ENCODE measurements at places on chromosomes 5 and 9.
A peak's percentile ranks its signal among the peaks of the same experiment; 100 is the strongest.

DNA sequence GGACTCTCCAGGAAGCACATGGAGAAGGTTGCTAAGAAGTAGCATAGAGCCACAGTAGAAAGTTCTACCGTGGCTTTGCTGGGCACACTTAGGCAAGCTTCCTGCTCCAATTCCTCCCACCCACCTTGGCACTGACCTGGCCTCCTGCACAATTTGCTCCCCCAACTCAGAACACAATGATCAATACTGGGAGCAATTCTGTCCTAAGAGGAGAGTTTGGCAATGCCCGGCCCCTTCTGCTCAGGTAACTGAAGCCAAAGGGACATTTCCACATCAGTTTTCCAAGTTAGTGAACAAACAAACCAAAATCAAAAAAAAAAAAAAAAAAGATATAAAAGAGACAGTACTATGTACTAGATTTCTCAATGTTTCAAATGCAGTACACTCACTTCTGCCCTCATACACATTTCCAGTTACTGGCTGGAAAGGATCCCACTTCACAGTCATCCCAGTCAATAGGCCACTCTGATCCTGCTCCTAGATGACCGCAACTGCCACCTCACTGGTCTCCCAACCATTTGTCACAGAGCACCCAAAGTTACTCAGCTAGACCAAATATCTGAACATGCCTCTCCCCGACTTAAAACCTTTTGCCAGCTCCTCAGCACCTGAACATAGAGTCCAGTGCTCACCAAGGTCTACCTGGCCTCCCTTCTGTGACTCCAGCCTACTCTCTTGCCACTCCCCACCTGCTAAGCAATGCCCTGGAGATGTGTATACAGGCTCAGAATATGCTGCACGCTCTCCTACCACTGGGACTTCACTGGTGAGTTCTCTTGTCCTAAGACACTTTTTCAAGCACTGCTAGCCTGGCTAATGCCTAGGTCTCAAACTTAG lies 21.3 kb downstream of the ABCA1 start:
- DNase-seq: no peak

DNA sequence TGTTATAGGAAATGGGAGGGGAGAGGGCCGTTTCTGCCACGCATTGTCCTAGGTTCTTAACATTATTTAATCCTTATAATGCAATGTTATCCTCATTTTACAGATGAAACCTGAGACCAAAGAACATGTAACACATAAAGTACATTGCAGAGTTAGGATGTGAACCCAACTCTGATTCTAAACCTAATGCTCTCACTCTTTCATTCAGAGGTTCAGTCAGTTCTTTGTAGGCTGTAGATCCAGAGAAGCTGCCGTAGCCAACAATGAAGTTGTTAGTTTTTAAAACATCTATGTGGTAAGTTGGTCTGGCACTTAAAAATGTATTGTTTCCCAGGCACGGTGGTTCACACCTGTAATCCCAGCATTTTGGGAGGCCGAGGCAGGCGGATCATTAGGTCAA lies 10.5 kb upstream of the PSMD5 start:
- no peak for DNase-seq

GRCh38 chr9:133615186-133615585 lies 6.0 kb upstream of the FAM163B start:
- no peak for DNase-seq

- no peak for DNase-seq
Measured at GRCh38 chr5:147985608-147986007, 78.2 kb upstream of the SPINK5 start.

GRCh38 chr5:74765929-74766328 lies 988 bp downstream of the GFM2 start:
- no peak for DNase-seq

DNA sequence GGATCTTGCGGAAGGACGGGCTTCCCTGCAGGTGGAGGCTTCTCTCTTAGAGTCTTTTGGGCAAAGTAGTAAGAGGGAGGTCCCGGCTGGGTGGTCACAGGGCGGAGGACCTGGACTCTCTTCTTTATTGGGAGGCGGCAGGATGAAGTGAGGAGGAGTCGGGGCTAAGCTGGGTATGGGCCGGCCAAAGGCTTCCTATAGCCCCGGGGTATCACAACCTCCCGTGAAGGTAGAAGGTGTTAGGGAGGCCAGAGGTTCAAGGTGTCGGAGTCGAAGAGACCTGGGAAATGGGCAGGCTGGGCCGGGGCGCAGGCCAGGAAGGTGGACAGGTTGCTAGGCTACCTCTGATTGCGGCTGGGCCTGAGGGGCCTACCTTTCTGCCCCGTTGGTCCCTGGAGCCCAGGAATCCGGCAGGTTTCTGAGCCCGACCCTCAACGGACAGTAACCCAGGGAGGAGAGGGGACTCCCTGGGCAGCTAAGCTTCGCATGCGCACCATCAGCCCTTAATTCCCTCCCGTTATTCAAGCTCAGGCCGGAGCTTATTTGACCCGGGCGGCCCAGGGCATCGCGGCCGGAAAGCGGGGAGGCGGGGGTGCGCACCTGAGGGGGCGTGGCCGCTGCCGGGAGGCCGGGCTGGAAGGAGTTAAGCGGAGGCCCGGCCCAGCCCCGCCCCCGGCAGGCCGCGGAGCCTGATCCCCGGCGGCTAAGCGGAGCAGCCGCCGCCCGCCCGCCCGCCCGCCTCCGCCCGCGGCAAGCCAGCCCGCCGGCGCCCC lies at the start of gene TESK1:
Gene TESK1, plus strand, starts transcription at position 685 of the 773 bp plus-strand sequence. CDS start 358 bp downstream, outside the sequence.
- DNase-seq: peak; percentile 31

GRCh38 chr5:172680921-172681320 lies 39.9 kb downstream of the NEURL1B start:
- peak; percentile 79 for DNase-seq

DNA sequence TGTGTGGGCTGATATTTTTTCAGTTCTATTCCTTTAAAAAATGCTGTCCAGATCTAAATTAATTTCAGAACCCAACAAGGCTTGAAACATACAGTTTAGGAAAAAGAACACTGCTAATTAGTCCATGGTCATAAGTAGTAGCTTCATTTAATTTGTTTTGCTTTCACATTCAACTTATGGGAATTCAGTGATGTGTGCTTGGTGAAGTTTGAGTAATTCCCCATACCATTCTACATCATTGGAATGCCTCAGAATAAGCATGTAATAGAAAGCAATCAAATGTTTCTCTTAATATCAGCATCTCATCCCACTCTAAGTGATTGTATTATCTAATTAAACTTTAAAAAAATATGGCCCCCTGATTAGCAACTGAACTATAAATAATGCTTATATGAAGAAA lies 2.7 kb downstream of the CNTLN start:
- DNase-seq: no peak

DNA sequence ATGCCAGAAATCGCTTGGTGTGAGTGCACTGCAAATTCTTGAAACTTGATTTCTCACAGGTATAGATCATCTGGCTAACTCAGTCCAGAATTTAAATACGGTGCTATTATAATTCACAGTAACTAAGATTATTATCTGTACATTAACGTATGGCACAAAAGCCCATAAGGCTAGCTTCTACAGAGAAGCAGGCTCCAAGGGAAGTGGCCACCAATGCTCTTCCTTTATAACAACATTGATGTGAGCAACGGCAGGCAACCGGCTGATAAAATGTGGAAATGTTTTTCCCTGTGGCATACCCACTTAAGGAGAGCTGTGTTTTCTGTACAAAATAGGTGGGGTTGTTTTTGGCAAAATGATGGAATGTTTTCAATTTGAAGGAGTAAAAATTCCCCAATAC lies 35.7 kb downstream of the SEMA4D start:
- DNase-seq: no peak

DNA sequence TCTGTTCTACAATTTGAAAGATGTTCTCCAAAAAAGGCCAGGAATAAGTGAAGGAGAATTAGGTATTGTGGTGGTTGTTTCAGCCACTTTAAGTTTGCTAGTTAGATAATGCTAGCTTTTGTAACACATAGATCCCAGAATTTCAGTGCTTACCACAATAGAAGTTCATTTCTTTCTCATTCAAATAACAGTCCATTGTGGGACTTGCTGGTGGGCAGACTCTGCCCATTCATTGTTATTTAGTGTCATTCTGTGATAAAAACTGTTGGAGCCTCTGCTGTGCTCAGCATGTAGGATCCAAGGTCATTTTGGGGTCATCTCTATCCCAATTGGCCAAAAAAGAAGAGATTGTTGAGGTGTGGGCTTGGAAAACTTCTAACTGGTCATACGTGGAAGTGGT lies 106.8 kb downstream of the CCDC192 start:
- DNase-seq: no peak

- DNase-seq: no peak
Measured at GRCh38 chr9:126388964-126389708, 62.5 kb downstream of the MVB12B start.

GRCh38 chr5:66880401-66880800 lies 284.2 kb downstream of the MAST4 start:
- DNase-seq: peak; percentile 66

DNA sequence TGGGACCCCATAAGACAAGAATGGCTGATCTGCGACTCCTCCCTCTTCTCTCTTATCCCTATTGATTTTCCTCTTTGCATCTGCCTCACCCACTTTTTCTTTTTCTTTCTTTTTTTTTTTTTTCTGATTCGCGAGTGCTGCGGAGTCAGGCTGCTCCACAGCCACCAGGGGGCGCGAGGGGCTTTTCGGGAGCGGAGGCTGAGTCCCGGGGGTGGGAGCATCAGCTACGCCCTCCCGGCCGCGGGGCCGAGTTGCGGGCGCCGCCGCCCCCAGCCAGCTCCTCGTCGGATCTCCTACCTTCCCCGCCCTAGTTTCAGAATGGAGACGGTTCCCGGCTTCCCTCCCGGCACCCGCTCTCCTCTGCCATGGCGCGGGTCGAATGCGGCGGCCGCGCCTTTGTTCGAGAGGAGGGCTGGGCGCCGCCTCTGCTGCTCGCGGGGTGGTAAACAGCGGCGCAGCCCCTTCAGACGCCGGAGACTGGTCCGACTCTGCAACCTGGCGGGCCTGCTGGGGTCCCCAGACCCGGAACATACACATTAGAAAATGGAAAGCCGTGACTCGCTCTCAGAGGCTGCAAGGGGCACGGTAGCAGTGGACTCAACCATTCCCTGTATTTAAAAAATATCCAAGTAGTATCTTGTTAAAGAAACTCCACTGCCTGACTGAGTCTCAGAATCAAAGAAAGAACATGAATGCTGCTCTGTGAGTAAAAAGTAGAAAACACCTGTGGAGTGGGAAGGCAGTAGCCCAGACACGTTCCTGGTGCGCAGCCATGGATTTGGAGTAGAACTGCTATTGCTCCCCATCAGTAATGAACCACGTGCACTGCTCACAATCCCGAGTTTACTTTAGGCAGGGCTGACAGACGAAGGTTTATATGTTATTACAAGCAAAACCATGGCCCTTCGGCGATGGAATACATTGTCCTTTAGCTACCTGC lies 55.7 kb downstream of the DPYSL3 start:
- DNase-seq: peak; percentile 77

DNA sequence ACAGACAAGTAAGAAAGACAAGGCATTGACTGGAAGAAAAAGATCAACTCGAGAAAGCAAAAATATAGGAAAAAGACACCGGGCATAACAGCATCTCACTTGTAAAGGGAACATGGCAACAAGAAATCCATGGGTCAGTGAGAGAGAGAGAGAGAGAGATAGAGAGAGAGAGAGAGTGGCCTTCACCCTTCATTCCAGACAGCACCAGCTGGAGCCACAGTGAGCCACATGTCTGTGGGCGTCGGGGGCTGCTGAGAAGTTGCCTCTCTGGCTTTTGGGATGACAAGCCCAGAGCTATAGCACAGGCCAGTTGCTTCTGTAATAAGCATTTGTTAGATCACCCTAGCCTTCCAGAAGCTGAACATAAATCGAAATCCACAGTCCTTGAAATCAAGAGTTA lies 20.3 kb upstream of the ENC1 start:
- DNase-seq: no peak

- no peak for DNase-seq
Measured at GRCh38 chr5:165569551-165569950, 2064.1 kb downstream of the MAT2B start.

GRCh38 chr5:63831381-63831780 lies 130.9 kb downstream of the HTR1A start:
- no peak for DNase-seq

- no peak for DNase-seq
Measured at GRCh38 chr5:38543886-38544285, 12.6 kb downstream of the LIFR start.

- no peak for DNase-seq
Measured at GRCh38 chr9:110033869-110034268, 174.1 kb downstream of the C9orf152 start.
